ENCODE measurements at places on chromosomes 4 and X. TPM values are rescaled to one million over a fixed set of nuclear protein-coding genes. Genes with fewer than 3 reads are reported as not detected.

- H3K27me3 ChIP-seq: no peaks in the 10 kb centered on the region
- DNase-seq: no peak
- H3K27ac ChIP-seq: no peak overlapping the region
- no peaks in the 10 kb centered on the region for H3K4me1 ChIP-seq
- no peaks in the 10 kb centered on the region for H3K36me3 ChIP-seq
Measured at GRCh38 chrX:40340116-40340515, 240.7 kb upstream of the ATP6AP2 start.

DNA sequence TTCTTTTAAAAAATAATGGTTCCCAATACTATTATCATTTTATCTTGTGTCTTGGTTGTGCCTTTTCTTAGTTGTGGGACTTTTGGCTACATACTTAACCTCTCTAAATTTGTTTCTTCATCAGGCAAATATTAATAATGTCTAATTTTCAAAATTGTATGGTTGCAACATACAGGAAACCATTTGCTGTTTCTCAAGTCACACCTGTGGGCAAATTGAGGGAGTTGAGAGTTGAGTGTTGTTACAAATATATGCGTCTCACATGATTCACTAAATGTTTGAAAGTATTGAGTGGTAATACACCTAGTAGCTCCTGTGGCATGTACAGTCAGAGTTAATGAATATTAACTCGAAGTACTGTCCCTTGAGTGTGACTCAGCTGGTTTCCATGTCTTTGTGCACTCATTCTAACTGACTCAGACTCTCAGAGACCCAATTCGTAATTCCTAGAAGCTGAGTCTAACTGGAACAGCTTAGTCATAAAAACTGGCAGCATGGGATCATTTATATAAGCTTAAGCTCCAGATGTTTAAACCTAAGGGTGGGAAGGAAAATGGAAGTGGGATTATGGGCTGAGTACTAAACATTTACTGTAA is 802.4 kb downstream of the TRIML1 start:
- H3K36me3 ChIP-seq: no peaks in the 10 kb centered on the region
- H3K4me3 ChIP-seq: no peak overlapping the region
- no peaks in the 10 kb centered on the region for H3K27me3 ChIP-seq
- H3K27ac ChIP-seq: no peak overlapping the region
- no peak for DNase-seq
- no peaks in the 10 kb centered on the region for H3K4me1 ChIP-seq

GRCh38 chr4:185128272-185129119 is 14.6 kb upstream of the SLC25A4 start:
- H3K4me3 ChIP-seq: peak overlapping the region; percentile 35
- no peaks in the 10 kb centered on the region for H3K36me3 ChIP-seq
- H3K4me1 ChIP-seq: no peaks in the 10 kb centered on the region
- no peaks in the 10 kb centered on the region for H3K27me3 ChIP-seq

DNA sequence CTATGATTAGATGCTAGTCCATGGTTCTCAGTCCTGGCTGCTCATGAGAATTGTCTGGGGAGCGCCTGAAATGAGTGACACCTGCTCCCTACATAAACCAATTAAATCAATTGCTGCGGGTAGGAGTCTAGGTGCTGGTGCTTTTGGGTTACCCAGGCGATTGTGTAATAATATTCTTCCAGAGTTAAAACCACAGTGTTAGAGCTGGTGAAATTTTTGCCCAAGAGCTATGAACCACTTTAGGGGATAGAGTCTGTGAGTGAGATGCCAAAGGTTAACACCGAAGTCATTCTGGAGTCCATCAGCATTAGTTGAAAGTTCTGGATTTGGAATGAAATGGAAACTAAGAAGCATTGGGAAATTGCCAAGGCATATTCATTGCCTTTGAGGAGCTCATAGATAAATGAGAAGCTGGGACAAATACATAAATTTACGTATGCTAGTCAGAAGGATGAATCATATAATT is 15.3 kb downstream of the PDK3 start:
- DNase-seq: no peak
- H3K4me1 ChIP-seq: no peaks in the 10 kb centered on the region
- no peak overlapping the region for H3K4me3 ChIP-seq
- no peak overlapping the region for H3K27ac ChIP-seq
- H3K27me3 ChIP-seq: no peaks in the 10 kb centered on the region
- no peaks in the 10 kb centered on the region for H3K36me3 ChIP-seq

DNA sequence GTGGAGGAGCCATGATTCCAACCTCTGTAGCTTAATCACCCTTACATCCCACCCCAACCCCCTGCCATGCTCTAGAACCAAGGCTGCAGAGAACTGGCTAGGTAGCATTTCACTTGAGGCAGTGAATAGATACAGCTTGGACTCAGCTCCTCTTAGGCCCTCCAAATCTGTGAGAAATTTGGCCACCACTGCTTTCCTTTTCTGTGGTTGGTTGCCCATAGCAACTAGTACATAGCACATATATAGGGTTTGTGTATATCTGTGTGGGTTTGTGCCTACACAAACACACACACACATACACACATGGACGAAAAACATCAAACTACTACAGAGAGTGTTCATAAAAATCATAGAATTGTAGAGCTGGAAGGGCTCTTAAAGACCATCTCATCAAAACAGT is 52.0 kb upstream of the CCDC160 start:
- H3K4me1 ChIP-seq: no peaks in the 10 kb centered on the region
- no peak overlapping the region for H3K4me3 ChIP-seq
- H3K27ac ChIP-seq: no peak overlapping the region
- no peaks in the 10 kb centered on the region for H3K27me3 ChIP-seq
- no peaks in the 10 kb centered on the region for H3K36me3 ChIP-seq

DNA sequence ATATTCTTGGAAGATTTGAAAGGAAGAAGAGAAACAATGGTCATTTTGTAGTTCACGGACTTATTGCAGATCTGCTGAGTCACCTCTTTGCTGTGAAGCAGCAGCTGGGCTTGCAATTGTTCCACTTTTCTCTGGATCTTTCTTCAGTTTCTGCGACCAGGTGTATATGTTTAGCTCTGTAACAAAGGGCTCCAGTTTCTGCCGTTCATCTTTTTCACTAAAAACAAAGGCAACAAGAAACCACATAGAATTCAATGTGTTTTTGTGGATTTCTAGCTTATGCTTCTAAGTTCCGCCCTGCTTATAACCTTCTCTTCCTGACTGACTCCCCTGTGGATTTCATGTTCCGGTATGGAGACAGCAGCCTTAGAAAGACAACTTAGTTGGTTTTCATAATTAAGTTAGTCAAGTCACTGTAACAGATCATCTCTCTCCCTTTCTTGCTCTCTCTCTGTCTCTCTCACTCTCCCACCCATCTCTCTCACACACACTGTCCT is 121.6 kb upstream of the EPHA5 start:
- H3K27ac ChIP-seq: no peak overlapping the region
- H3K36me3 ChIP-seq: no peaks in the 10 kb centered on the region
- no peaks in the 10 kb centered on the region for H3K4me1 ChIP-seq
- DNase-seq: no peak
- no peaks in the 10 kb centered on the region for H3K27me3 ChIP-seq

DNA sequence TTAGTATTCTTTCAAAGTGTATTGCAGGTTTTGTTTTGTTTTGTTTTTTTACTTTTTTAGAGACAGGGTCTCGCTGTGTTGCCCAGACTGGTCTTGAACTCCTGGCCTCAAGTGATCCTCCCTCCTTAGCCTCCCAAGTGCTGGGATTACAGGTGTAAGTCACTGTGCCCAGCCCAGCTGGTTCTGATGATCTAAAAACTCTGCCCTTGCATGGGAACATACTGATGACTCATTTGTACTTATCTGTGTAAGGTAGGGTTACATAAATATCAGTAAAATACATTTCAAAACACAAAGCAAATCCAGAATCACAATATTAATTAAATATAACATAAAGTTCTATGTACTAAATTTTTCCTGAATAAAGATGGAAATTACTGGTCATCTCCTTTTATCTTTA is 7.4 kb upstream of the SLC9B1 start:
- H3K4me3 ChIP-seq: no peak overlapping the region
- H3K4me1 ChIP-seq: no peaks in the 10 kb centered on the region
- DNase-seq: no peak
- no peaks in the 10 kb centered on the region for H3K27me3 ChIP-seq
- H3K27ac ChIP-seq: no peak overlapping the region

- no peaks in the 10 kb centered on the region for H3K27me3 ChIP-seq
- no peaks in the 10 kb centered on the region for H3K4me1 ChIP-seq
- no peaks in the 10 kb centered on the region for H3K36me3 ChIP-seq
Measured at GRCh38 chrX:136766785-136767103, 14.0 kb downstream of the ARHGEF6 start.

- H3K36me3 ChIP-seq: no peaks in the 10 kb centered on the region
- no peak for DNase-seq
- H3K27me3 ChIP-seq: no peaks in the 10 kb centered on the region
- no peak overlapping the region for H3K4me3 ChIP-seq
- no peaks in the 10 kb centered on the region for H3K4me1 ChIP-seq
Measured at GRCh38 chr4:106530821-106531220, 162.2 kb upstream of the GIMD1 start.

- H3K36me3 ChIP-seq: no peaks in the 10 kb centered on the region
Measured at GRCh38 chr4:110108422-110108821, 90.0 kb downstream of the ELOVL6 start.

DNA sequence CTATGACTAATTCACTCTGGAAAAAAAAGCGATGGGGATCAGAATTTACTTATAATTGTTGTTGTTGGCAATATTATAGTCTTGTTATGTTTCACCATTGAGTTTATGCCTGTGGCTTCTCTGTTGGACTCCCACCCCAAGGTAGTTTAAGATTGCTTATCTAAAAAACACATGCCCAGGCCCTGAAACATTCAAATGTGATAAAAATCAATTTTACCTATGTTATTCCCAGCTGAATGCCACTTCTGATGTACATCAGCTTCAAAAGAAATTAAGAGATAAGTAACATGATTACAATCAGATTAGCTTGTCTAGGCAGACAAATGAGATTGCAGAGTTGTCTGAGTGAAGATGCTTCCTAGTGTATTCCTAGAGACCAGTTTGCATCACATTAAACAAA is 484.7 kb downstream of the PCDH7 start:
- no peak overlapping the region for H3K4me3 ChIP-seq
- H3K36me3 ChIP-seq: no peaks in the 10 kb centered on the region
- no peaks in the 10 kb centered on the region for H3K4me1 ChIP-seq
- H3K27me3 ChIP-seq: no peaks in the 10 kb centered on the region

DNA sequence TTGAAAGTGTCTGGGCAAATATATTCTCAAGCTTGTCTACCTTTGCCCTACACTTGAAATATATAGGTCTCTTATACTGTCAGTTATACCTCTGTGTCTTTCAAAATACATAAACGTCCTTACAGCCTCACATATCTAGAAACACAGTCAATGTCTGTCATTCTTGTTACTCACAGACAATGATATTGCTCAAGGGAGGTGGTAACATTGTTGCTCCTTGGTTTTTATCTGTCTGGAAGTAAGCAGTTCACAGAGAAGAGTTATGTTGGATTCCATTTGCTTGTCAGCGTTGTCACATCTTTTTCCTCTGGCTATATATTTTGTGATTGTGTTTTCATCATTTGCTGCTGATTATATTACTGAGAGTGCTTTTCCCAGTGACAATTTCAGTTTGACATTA is 1528.9 kb downstream of the PCDH7 start:
- no peaks in the 10 kb centered on the region for H3K27me3 ChIP-seq
- H3K27ac ChIP-seq: no peak overlapping the region
- H3K4me3 ChIP-seq: no peak overlapping the region
- H3K4me1 ChIP-seq: no peaks in the 10 kb centered on the region
- no peaks in the 10 kb centered on the region for H3K36me3 ChIP-seq

DNA sequence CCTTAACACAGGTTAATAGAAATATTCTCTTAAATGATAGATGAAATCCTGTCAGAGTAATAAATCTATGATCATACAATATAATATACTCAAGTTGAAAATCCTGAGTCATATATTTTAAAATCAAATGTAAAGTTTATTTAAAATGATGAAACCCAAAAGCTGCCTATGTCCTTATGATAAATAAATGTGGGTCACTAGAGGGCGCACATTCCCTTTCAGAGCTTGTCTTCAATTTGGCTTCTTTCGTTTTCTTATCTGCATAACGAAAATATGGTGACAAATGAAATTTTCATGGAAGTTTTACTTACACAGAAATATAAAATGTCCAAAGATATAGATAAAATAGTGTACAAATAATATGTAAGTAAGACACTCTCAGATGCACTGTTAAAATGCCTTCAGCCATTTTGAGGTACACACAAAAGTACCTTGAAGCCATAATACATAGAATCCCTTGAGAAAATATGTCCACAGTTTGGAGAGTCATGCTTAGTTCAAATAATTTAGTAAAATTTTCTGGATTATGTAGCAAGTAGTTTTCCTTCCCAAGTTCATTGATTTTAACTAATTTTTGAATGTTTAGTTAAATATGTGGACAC is 680.4 kb downstream of the DMD start:
- DNase-seq: peak; percentile 7
- H3K27ac ChIP-seq: no peak overlapping the region
- H3K4me1 ChIP-seq: no peaks in the 10 kb centered on the region
- H3K4me3 ChIP-seq: no peak overlapping the region
- no peaks in the 10 kb centered on the region for H3K36me3 ChIP-seq

Gene ENPEP
- 1.3 TPM for total RNA-seq

Gene TRIM75
- not detected for total RNA-seq

Gene BTK
- total RNA-seq: 1.3 TPM

Gene TAPT1
- 16.2 TPM for total RNA-seq

Gene ABRAXAS1
- total RNA-seq: 13.1 TPM

Gene TMEM47
- total RNA-seq: 35.7 TPM

Gene TKTL2
- not detected for total RNA-seq

Gene PNMA3
- 14.2 TPM for total RNA-seq

Gene NR3C2
- total RNA-seq: 14.6 TPM

Gene PPM1K
- total RNA-seq: 65.1 TPM
